ENCODE measurements at places on chromosomes 1 and 21.

DNA sequence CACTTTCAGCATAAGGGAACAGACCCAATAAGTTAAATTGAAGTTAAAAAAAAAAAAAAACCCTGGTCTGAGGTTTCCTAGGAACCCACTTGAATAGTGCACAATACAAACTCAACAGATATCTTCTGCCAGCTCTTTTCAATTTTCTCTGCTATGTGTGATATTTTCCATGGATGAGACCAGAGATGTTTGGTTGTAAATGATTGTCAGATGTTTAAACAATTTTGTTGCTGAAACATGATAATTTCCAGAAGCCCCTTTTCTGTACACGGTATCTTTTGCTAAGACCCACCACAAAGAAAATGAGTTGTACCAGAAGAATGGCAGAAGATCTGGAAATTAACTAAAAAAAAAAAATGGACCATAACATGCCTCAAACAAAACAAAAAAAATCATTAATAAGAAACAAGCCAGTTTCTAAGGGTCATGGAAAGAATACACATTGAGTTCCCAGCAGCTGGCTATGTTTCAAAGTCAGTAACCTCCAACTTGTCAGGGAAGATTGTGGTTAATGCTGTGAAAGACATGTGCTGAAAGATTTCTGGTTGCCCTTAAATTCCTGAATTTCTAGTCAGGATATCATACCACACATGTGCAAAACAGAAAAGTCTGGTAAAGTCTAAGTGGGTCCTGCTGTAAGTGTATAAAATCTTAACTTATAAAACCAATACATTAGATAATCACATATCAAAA, 35.6 kb upstream of the MGST3 start:
- DNase-seq = no peak

- no peak for DNase-seq
These were observed 58.3 kb downstream of the ZNF648 start for GRCh38 chr1:182003025-182003725.

DNA sequence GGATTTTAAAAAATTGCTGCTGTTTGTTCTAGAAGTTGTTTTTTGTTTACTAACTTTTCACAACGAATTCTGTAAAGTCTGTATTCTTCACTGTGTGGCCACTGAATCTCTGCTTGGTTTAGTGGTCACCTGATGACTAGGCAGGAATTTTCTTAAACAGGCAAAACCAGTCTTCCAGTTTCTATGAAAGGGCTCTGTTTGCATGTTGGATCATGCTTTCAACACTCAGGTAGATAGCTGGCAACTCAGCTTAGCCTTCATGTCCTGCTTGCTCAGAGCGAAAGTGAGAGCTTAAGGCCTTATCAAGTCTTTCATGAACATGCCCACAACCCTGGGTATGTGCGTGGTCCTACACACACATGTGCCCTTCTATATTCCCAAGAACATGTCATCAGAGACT, 52.4 kb upstream of the CCDC190 start:
- DNase-seq = no peak

- DNase-seq = no peak
These were observed 737.4 kb upstream of the ZP4 start for GRCh38 chr1:238628110-238628509.

DNA sequence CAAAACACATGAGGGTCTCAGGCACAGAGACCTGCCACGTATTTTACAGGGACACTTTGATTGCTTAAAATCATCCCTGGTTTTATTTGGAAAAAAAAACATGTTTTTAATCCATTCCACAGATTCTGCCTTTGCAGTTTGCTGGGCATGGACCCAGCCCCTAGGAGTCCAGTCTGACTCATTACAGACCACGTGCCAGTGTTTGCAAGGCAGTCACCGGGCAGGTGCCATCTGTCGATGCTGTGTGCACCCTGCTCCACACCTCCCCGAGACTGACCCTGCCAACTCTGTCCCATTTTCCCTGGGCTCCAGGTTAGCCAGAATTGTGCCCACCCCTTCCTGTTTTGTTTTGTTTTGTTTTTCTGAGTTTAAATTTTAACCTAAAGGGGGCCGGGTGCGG, 148.4 kb upstream of the TMEM51 start:
- no peak for DNase-seq

DNA sequence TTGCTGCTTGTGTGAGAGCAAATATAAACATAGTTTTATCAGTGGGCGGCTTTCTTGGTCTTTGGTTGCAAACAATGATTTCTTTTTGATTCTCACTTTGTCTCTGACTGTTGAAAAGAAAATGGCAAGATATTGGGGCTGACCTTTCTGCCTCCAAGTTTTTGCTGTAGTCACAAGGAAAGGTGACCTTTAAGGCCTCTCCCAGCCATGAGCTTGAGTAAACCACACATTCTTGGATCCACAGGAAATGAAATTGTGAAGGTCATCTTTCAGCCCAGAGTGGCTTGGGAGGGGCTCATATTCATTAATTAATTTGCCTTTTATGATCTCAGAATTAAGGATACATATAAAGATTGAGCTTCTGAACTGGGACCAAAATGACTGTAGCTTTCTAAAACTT, 241.6 kb downstream of the BACH1 start:
- no peak for DNase-seq

DNA sequence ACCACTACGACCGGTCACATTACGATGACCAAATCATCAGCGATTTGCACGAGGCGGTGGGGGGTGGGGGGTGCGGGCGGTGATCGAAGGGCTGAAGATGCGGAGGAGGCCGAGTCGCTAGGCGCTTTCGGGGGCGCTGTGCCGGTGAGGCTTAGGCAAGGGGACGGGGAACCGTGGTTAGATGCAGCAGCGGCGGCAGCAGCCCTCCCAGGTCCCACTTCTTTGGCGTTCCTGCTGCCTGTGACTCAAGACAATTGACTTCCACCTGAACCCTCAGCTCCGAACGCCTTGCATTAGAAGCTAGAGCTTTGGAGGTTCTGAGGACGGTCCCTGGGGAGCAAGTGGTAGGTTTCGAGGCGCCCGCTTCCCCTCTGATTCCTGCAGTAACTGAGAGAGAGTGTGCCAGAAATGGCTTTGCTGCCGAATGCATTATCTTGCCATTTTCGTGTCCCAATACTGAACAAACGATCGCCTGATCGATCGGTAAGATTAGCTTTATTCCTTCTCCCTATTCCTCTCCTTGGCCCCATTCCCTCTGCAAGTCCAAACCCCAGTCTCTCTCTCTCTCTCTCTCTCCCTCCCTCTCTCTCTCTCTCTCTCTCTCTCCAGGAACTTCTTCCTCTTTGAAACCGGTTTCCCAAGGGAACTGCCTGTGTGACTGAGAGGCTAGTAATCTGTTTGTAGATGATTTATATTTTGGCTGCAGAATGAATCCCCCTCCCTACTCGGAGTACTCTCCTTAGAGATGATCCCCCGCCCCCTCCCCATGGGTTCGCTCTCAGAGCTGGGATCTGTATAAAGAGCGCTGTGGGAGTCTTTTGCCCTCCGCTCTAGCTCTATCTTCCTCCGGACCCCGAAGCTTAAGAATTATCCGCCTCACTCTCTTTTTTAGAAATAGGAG, 735 bp upstream of the BRINP3 start:
- DNase-seq = no peak

DNA sequence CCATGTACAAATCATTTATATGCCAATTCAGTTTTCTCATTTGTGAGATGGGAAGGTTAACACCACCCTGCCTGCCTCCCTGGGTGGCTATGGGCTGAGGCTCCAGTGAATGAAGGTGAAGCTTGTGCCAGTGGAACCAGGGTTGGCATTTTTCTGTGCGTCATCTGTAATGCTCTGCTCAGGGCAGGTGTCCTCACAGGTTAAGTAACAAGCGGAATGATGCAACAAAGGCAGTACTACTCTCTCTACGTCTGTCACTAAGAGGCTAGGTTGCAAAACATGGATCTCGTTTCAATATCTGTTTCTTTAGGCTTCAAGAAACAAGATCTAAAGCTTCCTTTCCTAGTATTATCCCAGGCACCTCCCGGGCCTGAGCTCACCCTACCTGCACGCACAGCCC, 67.0 kb upstream of the ZNF648 start:
- DNase-seq = no peak

DNA sequence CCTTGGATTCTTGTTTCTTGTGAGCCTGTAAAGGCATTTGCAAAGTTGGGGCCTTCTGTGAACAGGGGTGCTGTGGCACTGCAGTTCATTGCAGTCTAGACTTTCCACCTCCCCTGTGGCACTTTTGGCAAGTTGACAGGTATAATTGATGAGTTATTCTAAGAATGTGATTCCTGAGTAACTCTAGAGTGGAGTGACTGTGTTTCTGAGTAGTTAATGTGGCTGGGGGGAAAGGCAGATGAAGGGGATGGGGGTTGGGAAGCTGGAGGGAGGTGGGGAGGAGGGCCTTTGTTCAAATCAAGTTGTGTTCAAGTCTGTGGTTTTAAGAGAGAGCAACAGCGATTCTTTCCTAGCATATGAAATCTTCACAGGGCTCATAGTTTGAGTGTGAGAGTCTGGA, 32.9 kb downstream of the PBX1 start:
- DNase-seq = no peak

DNA sequence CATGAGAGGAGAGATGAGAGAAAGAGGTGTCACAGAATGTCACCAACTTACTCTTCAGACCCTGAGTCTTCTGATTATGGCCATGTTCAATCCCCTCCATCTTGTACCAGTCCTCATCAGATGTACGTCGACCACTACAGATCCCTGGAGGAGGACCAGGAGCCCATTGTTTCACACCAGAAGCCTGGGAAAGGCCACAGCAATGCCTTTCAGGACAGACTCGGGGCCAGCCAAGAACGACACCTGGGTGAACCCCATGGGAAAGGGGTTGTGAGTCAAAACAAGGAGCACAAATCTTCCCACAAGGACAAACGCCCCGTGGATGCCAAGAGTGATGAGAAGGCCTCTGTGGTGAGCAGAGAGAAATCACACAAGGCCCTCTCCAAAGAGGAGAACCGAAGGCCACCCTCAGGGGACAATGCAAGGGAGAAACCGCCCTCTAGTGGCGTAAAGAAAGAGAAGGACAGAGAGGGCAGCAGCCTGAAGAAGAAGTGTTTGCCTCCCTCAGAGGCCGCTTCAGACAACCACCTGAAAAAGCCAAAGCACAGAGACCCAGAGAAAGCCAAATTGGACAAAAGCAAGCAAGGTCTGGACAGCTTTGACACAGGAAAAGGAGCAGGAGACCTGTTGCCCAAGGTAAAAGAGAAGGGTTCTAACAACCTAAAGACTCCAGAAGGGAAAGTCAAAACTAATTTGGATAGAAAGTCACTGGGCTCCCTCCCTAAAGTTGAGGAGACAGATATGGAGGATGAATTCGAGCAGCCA, 8.0 kb downstream of the ELOA start:
- peak; percentile 9 for DNase-seq

DNA sequence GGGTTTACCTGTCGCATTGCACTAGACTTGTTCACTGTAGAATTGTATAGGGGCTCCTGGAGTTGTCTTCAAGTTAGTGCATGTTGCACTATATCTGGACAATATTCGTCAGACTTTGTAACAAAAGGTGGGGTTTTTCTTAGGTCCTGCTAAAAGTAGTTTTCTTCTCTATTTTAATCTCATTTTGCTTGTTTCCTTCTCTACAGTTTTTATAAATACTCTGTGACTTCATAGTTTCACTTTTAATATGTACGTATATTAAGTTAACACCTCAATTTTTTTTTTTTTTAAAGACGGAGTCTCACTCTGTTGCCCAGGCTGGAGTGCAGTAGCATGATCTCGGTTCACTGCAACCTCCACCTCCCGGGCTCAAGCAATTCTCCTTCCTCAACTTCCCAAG, 26.5 kb upstream of the MRPS6 start:
- no peak for DNase-seq

GRCh38 chr1:54300401-54300800, 100.4 kb downstream of the MRPL37 start:
- DNase-seq = no peak

DNA sequence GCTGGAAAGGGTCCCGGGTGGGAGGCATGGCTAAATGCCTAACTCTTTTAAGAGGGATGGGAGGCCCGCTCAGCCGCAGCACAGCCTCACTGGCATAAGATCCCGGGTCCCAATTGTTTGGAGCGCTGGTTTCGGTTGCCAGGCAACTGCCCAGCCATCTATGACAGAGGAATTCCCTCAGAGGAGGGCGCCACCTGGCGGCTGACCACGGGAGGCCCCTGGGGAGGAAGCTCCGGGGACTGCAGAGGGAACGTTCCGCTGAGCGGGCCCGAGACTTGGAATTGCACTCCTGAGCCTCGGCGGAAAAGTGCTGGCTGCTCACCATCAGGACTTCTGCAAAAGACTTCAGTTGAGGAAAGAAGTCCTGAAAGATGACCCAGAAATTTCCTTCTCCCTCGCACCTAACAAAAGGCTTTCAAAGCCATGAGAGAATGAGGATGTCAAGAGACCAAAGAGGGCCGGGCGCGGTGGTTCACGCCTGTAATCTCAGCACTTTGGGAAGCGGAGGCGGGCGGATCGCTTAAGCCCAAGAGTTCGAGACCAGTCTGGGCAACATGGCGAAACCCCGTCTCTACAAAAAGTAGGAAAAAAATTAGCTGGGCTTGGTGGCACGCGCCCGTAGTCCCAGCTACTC, 1.1 kb upstream of the ELAPOR1 start:
- peak; percentile 93 for DNase-seq

- peak; percentile 69 for DNase-seq
These were observed 607 bp upstream of the LGR6 start for GRCh38 chr1:202192770-202193613.

DNA sequence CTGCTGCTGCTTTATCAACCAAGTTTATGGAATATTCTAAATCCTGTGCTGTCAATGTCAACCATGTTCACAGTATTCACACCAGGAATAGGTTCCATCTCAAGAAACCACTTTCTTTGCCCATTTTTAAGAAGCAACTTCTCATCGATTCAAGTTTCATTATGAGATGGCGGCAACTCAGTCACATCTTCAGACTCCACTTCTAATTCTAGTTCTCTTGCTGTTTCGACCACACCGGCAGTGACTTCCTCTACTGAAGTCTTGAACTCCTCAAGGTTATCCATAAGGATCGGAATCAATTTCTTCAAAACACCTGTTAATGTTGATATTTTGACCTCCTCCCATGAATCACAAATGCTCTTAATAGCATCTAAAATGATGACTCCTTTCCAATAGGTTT, 39.7 kb upstream of the IFNLR1 start:
- no peak for DNase-seq

- no peak for DNase-seq
These were observed 721 bp downstream of the C1orf54 start for GRCh38 chr1:150273311-150273710.

- DNase-seq = peak; percentile 97
These were observed at the start of gene BPNT1 for GRCh38 chr1:220089650-220090556. TSS of gene BPNT1 (minus strand) at chr1:220089788. CDS start at chr1:220079846, 9,942 bp downstream.

DNA sequence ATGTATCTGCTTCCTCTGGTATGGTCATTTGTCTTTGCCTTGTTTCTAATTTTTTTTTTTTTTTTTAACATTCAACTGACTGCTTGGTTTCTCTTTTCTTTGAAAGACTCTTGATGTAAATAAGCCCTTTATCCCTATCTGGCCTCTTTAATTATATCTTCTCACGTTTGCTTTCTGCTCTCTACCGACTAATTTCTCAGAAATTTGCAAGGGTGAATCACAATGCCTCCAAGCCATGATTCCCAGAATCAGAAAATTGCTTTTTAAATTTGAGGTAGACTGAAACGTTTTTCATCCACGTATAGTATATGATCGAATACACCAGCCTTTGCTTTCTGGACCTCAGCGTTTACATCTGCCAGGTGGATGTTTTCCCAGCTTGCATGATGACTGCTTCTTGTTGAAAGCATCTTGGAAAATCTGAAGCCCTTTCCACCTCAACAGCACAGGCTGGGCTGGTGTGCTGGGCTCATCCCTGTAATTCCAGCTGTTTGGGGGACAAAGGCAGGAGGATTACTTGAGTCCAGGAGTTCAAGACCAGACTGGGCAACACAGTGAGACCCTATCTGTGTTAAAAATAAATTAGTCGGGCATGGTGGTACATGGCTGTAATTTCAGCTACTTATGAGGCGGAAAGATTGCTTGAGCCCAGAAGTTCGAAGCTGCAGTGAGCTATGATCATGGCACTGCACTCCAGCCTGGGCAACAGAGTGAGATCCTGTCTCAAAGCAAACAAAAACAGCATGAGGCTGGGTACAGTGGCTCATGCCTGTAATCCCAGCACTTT, 35.0 kb upstream of the GPR137B start:
- no peak for DNase-seq

Measured in NCI-H1436 (cell line).